Breast epithelium (tissue), 4 donors: ENCODE measurements at places on chromosomes 13 and 19.

GRCh38 chr13:24652359-24652758 lies 27.8 kb upstream of the ATP12A start:
- no peak for DNase-seq
- H3K36me3 ChIP-seq = no peaks in the 10 kb centered on the region
- no peaks in the 10 kb centered on the region for H3K27me3 ChIP-seq
- no peak overlapping the region for H3K4me3 ChIP-seq
- H3K27ac ChIP-seq = no peak overlapping the region

- no peaks in the 10 kb centered on the region for H3K4me1 ChIP-seq
- H3K36me3 ChIP-seq = peaks cover 16% of the 10 kb centered on the region
- H3K27me3 ChIP-seq = no peaks in the 10 kb centered on the region
- H3K27ac ChIP-seq = no peak overlapping the region
Measured at GRCh38 chr19:53580871-53581835, 43.2 kb downstream of the ZNF331 start.

- H3K4me1 ChIP-seq = no peaks in the 10 kb centered on the region
- H3K27ac ChIP-seq = no peak overlapping the region
- H3K4me3 ChIP-seq = no peak overlapping the region
- H3K27me3 ChIP-seq = no peaks in the 10 kb centered on the region
Measured at GRCh38 chr13:84961023-84961422, 838.2 kb downstream of the SLITRK6 start.

DNA sequence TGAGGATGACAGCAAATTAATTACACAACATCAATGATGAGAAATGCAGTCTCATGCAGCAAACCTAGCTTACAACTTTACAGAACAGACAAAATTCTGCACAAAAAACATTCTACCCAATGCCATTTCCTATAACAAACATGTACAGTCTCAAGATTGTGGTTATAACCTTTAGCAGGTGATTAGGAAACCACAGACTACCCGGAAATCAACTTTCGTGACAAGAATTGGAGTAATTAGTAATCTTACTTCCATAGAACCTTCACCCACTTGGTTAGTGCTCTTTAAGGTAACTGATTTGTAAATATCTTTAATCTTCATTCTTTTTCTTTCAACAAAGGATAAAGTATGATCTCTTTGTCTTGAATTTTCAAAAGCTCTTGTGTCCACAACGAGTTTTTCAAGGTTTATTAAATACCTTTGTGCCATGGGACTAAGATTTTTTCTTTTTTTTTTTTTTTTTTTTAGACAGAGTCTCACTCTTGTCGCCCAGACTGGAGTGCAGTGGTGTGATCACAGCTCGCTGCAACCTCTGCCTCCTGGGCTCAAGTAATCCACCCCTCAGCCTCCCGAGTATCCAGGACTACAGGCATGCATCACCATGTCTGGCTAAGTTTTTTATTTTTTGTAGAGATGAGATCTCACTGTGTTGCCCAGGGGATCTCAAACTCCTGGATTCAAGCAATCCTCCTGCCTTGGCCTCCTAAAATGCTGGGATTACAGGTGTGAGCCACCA lies 78.8 kb downstream of the MAP4K1 start:
- DNase-seq = no peak
- H3K4me1 ChIP-seq = no peaks in the 10 kb centered on the region
- H3K27ac ChIP-seq = no peak overlapping the region
- H3K4me3 ChIP-seq = no peak overlapping the region
- no peaks in the 10 kb centered on the region for H3K27me3 ChIP-seq
- no peaks in the 10 kb centered on the region for H3K36me3 ChIP-seq

GRCh38 chr19:40633207-40633606 lies 32.0 kb downstream of the LTBP4 start:
- no peaks in the 10 kb centered on the region for H3K4me1 ChIP-seq
- no peaks in the 10 kb centered on the region for H3K27me3 ChIP-seq
- DNase-seq = no peak
- no peak overlapping the region for H3K27ac ChIP-seq
- H3K4me3 ChIP-seq = no peak overlapping the region

DNA sequence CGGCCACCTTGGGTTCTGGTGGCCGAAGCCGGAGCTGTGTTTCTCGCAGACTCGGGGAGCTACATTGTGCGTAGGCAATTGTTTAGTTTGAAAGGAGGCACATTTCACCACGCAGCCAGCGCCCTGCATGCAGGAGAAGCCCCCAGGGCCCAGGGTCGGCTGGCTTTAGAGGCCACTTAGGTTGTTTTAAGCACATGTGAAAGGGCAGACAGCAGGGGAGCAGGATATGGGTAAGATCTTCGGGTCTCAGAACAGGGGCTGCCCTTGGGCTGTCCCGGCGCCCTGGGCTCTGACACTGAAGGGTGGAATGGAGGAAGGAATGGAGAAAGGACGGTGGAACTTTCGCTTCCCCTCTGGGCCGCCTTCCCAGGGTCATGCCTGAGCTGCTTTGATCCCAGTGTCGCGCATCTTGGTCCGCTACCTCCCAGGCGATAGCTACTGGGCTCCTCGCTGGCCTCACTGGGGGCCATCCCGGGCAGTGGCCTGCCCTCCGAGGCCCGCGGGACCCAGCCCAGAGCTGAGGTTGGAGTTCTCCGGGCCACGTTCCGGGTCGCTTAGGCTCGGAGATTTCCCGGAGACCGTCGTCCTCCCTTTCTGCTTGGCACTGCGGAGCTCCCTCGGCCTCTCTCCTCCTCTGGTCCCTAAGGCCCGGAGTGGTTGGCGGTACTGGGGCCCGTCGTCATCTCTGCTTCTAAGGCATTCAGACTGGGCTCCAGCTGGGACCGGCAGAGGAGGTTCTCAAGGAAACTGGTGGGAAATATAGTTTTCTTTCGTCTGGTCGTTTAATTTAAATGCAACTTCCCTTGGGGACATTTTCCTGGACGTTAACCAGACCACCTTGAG lies 4.3 kb upstream of the POU4F1 start:
- H3K36me3 ChIP-seq = no peaks in the 10 kb centered on the region
- DNase-seq = no peak
- H3K4me1 ChIP-seq = peaks cover 5% of the 10 kb centered on the region
- H3K27me3 ChIP-seq = peaks cover 17% of the 10 kb centered on the region

DNA sequence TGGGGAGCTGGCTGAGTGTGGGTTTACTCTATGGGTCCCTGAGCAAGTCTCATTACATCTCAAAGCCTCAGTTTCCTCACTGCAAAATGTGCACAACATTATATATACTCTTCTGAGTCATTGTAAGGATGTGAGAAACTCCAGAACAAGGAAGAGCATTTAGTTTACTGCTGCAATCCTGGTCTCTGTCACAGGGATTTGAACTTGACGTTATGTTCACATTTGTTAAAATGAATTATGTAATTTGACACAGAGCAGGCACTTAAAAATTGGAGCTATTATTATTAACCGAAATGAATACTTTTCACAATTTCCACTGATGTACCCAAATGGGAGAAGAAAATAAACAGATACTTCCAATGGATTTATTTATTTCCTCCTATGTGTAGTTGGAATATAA lies 101.0 kb downstream of the STARD13 start:
- H3K27me3 ChIP-seq = no peaks in the 10 kb centered on the region
- H3K4me1 ChIP-seq = no peaks in the 10 kb centered on the region
- H3K27ac ChIP-seq = no peak overlapping the region
- H3K4me3 ChIP-seq = no peak overlapping the region
- no peak for DNase-seq

- H3K36me3 ChIP-seq = no peaks in the 10 kb centered on the region
- no peak for DNase-seq
- no peaks in the 10 kb centered on the region for H3K4me1 ChIP-seq
- no peak overlapping the region for H3K27ac ChIP-seq
Measured at GRCh38 chr13:23778879-23779278, 110.3 kb downstream of the MIPEP start.

GRCh38 chr19:42196011-42197001 lies 21.2 kb downstream of the DEDD2 start:
- H3K36me3 ChIP-seq = no peaks in the 10 kb centered on the region
- no peak overlapping the region for H3K4me3 ChIP-seq

GRCh38 chr13:75847588-75847987 lies 211.5 kb downstream of the LMO7 start:
- DNase-seq = no peak
- H3K27ac ChIP-seq = no peak overlapping the region
- H3K36me3 ChIP-seq = no peaks in the 10 kb centered on the region
- H3K4me1 ChIP-seq = no peaks in the 10 kb centered on the region

DNA sequence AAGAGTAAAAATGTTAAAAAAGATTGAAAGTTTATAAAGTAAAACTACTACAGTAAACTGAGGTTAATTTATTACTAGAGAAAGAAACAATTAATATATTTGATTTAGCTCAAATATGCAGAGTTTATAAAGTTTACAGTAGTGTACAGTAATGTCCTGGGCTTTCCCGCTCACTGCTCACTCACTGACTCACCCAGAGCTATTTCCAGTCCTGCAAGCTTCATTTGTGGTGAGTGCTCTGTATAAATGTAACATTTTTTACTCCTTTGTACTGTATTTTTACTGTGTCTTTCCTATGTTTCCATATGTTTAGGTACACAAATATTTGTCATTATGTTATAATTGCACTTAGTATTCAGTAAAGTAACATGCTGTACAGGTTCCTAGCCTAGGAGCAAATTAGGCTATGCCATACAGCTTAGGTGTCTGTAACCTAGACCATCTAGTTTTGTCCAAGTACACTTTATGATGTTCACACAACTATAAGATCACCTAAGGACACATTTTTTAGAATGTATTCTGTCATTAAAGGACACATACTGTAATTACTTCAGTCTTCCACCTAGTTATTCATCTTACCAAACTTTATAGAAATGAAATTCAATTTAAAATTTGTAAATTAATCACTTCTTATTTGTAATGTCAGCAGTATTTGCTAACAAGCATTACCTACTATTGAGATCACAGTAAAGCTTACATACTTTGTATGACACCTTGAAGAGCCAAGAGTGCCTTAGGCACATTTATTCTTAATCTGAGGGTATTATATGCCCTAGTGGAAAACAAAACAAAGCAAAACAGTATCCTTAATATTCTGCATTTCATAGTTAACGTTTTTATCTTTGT lies 683.4 kb downstream of the PCDH9 start:
- H3K36me3 ChIP-seq = no peaks in the 10 kb centered on the region
- no peaks in the 10 kb centered on the region for H3K27me3 ChIP-seq
- no peaks in the 10 kb centered on the region for H3K4me1 ChIP-seq
- no peak overlapping the region for H3K27ac ChIP-seq

GRCh38 chr13:28423010-28423409 lies 71.9 kb downstream of the FLT1 start:
- no peaks in the 10 kb centered on the region for H3K4me1 ChIP-seq
- no peak for DNase-seq
- H3K36me3 ChIP-seq = no peaks in the 10 kb centered on the region
- H3K27ac ChIP-seq = no peak overlapping the region
